ENCODE measurements at places on chromosomes 7 and 10.

DNA sequence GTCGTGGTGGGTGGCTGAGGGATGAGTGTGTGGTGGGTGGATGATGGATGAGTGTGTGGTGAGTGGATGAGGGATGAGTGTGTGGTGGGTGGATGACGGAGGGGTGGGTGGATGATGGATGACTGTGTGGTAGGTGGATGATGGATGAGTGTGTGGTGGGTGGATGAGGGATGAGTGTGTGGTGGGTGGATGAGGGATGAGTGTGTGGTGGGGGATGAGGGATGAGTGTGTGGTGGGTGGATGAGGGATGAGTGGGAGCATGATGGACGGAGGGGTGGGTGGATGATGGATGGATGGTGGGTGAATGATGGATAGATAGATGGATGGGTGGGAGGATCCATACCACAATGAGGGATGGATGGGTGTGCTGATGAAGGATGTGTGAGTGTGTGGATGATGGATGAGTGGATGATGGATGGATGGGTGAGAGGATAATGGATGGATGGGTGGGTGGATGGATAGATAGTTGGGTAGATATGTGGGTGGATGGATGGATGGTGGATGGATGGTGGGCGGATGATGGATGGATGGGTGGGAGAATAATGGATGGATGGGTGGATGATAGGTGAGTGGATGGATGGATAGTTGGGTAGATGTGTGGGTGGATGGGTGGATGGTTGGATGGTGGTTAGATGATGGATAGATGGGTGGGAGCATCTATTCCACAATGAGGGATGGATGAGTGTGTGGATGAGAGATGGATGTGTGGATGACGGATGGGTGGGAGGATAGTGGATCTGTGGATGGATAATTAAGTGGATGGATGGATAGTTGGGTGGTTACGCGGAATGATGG is 266.8 kb downstream of the CELF2 start:
- no peak for DNase-seq

- no peak for DNase-seq
Measured at GRCh38 chr10:106775127-106775526, 389.4 kb downstream of the SORCS1 start.

DNA sequence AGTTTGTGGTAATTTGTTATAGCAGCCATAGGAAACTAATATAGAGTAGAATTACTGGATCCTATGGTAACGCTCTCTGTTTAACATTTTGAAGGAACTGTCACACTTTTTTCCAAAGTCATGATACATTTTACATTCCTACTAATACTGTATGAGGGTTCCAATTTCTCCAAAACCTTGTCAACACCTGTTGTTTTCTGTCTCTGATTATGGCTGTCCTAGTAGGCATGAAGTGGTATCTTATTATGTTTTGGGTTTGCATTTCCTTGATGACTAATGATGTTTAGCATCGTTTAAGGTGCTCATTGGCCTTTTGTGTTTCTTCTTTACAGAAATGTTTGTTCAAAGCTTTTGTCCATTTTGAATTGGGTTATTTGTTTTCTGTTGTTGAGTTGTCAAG is 69.6 kb downstream of the VPS50 start:
- no peak for DNase-seq

DNA sequence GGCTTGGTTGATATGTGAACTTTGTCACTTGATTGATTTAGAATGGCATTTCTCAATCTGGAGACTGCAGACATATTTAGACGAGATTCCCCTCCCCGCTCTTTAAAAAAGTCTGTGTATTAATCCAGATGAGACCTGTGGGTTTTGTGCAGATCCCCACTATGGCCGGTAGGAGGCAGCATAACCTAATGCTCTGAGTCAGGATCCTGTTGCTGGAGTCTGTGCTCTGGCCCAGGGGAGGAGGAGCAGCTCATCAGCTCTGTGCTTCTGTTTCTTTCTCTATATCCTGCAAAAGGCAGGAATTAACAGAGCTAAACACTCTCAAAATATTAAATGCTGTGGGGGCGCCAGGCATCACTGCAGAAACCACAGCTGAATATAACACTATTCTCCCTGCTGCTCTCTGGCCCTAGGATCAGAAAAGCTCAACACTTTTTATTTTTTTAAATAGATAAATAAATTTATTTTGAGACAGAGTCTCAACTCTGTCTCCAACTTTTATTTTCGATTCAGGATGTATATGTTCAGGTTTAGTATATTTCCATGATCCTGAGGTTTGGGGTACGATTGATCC is 23.9 kb upstream of the SEPHS1 start:
- DNase-seq = peak; percentile 78

- no peak for DNase-seq
Measured at GRCh38 chr7:44449584-44449928, 40.9 kb downstream of the NUDCD3 start.

DNA sequence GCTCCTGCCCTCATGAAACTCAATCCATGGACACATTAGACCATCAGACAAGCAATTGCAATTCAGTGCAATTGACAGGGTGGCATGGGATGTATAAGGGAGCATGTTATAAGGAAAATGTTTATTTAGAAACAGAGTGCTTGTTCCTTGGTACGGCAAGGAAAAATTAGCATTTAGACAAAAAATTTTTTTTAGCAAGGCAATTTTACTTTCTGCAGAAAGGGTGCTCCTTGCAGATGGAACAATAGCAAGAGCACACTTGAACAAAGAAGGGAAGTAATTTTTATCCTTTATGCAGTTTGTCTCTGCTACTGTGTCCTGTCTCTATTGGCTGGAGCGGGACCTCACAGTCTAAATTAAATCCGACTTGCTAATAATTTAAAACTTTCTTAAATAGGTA is 6.2 kb upstream of the BAG3 start:
- no peak for DNase-seq

DNA sequence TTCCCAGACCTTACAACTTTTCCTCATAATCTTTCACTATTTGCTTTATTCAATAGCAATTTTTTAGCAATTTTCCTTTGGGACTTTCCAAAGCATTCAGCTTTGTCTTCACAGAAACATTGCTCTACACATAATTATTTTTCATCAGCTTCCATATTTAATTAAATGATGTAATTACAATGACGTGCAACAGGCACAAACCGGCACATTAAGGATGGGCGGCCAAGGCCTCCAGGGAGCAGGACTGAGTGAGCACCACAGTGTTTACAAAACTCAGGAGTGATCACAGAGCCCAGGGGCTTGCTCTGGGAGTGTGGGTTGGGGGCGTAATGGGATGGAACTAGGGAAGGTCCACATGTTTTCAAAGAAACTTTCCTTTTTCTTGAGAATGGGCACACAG is 69.8 kb downstream of the MAD1L1 start:
- DNase-seq = no peak

GRCh38 chr7:155844526-155844925 is 32.3 kb upstream of the SHH start:
- no peak for DNase-seq

GRCh38 chr7:469563-469961 is 50.1 kb downstream of the PDGFA start:
- DNase-seq = no peak

- DNase-seq = no peak
Measured at GRCh38 chr10:5860066-5860465, 29.6 kb downstream of the ANKRD16 start.

DNA sequence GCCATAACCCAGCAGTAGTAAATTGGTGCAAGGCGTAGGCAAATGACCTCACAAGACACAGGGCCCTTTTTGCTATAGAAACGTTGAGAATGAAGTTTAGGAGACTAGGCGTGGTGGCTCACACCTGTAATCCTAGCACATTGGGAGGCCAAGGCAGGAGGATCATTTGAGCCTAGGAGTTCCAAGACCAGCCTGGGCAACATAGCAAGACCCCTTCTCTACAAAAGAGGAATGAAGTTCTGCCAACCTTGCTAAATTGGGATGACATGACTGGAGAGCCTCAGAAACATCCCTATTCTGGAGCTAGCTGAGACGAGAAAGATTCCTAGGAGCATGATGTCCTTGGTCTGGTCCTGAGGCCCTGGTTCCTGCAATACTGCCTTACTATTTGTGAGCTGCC is 20.6 kb downstream of the CDK1 start:
- DNase-seq = no peak

GRCh38 chr7:115060095-115060870 is 138.4 kb downstream of the MDFIC start:
- no peak for DNase-seq

- no peak for DNase-seq
Measured at GRCh38 chr10:1557081-1557480, 180.2 kb downstream of the ADARB2 start.

- DNase-seq = peak; percentile 93
Measured at GRCh38 chr10:5595994-5596471, 70.4 kb downstream of the ASB13 start.

DNA sequence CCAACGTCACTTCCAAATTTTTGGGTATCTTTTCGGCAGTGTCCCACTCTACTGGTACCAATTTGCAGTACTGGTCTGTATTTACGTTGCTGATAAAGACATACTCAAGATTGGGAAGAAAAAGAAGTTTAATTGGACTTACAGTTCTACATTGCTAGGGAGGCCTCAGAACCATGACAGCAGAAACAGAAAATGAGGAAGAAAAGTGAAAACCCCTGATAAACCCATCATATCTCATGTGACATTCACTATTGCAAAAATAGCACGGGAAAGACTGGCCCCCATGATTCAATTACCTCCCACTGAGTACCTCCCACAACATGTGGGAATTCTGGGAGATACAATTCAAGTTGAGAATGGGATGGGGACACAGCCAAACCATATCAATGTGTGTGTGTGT is 364.0 kb upstream of the KCND2 start:
- DNase-seq = no peak

- DNase-seq = no peak
Measured at GRCh38 chr10:24162206-24162985, 46.5 kb upstream of the KIAA1217 start.

- DNase-seq = no peak
Measured at GRCh38 chr10:62788861-62789467, 15.6 kb upstream of the ADO start.

- no peak for DNase-seq
Measured at GRCh38 chr10:96835899-96836298, 3.8 kb downstream of the LCOR start.

- no peak for DNase-seq
Measured at GRCh38 chr7:7971308-7972040, 2.9 kb downstream of the GLCCI1 start.

DNA sequence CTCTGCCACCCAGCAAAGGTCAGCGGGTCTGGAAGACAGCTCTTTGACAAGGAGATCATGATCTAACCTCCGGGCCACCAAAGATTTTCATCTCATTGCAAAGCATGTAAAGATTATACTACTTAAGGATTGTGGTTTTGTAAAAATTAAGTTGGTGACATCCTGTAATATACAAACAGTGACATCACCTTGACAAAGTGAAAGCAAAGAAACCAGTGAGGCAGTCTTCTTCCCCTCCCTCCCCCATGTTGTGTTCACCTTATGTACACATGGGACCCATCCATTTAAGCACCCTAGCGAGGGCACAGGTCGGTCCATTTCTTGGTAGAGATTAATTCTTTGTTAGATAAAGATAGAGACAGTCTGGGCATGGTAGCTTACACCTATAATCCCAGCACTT is 3.9 kb downstream of the MDH2 start:
- DNase-seq = no peak

DNA sequence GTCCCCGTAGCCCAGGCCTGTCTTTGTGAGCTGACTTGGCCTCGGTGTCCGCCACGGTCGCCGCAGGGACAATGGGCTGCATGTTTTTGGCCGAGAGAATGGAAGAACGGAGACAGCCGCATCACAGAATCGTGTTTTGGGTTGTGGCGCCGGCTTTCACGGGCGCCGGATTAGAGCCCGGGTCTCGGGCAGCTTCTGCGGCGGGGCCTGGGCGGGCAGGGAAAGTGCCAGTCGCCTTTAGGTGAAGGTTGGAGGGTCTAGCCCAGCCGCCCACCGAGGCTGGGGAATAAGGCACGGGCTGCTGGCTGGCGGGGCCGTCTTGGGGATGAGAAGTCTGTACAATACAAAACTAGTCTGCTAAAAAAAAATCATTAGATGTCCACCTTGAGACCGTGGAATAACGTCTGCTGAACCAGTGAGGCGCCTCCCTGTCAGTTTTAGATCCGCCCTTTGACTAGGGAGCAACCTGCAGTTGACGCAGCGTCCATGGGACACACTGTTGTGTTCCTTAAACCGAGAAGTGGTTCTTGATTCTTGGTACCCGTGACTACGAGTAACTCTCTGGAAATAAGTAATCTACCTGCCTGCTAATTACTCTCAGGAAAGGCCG is 577 bp downstream of the DNAJB9 start:
- DNase-seq = peak; percentile 71

GRCh38 chr10:30830315-30831230 is 201.0 kb upstream of the LYZL2 start:
- DNase-seq = no peak
